ENCODE measurements at places on chromosomes 12 and 14.

GRCh38 chr12:44842669-44843068 lies 33.4 kb downstream of the NELL2 start:
- DNase-seq = no peak

- no peak for DNase-seq
These were observed 69.4 kb downstream of the CD163L1 start for GRCh38 chr12:7374423-7375144.

- no peak for DNase-seq
These were observed 49.3 kb downstream of the CDK17 start for GRCh38 chr12:96350982-96351381.

- peak; percentile 20 for DNase-seq
These were observed 7.7 kb upstream of the AMN1 start for GRCh38 chr12:31736472-31736871.

GRCh38 chr12:13435235-13435933 lies 238.9 kb downstream of the EMP1 start:
- no peak for DNase-seq

GRCh38 chr12:6574576-6575295 lies 6.6 kb upstream of the NOP2 start:
- DNase-seq = no peak

GRCh38 chr14:74660167-74660566 lies 48.1 kb upstream of the LTBP2 start:
- DNase-seq = no peak

- no peak for DNase-seq
These were observed 20.0 kb downstream of the NFKBIA start for GRCh38 chr14:35384455-35385041.

GRCh38 chr12:52903855-52904508 lies 894 bp downstream of the KRT8 start:
- no peak for DNase-seq

- DNase-seq = no peak
These were observed 63.8 kb downstream of the CDC42BPB start for GRCh38 chr14:102993523-102993922.

DNA sequence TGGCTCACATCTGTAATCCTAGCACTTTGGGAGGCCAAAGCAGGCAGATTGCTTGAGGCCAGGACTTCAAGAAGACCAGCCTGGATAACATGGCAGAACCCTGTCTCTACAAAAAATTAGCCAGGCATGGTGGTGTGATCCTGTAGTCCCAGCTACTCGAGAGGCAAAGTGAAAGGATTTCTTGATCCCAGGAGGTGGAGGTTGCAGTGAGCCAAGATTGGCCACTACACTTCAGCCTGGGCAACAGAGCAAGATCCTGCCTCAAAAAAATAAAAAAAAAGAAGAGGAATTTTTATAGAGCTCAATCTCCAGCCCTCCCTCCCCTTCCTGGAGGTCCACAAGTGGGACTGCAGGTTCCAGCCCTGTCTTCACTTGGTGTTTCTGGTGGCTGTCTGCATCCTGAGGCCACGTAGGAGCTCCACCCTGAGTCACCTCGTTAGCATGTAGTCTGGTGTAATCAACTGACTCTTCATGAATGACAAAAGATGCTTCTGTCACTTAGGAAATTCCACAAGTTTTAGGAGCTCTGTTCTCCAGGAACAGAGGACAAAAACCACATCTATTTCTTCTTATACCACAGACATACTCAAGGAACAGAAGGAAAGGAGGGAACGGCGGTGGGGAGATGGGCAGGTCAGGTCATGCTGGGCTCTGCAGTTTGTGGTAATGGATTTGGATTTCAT lies 16.2 kb downstream of the CCDC62 start:
- no peak for DNase-seq

DNA sequence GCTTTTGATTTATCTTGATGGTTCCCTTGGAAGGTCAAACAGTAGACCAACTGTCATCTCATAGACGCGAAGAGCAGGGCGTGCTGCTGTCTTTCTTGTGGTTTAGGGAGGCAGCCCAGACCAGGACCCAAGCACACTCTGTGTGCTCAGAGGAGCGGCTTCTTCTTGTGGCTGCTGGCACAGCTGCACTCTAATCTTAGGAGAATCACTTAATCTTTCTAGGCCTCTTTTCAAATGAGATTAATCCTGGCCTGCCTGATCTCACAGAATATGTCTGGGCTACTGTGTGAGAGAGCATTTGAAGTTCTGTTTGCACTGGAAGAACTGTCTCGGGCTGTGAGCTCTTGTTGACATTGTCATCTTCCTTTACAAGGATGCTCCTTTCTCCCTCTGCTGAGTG lies 60.0 kb upstream of the TRAF3 start:
- no peak for DNase-seq

DNA sequence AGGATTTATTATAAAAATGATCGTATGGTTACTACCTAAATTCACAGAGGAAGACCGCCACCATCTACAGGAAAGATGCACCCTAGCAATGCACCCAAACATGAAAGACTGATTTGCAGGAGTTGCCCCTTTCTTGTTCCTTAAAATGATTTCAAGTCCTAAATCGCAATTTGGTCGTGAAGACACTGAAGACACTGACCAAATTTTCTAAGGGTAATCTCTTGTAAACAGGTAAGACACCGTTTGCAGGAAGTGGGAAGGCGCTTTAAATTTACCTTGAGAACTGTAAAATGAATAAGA lies 1.0 kb downstream of the SOS2 start:
- DNase-seq = no peak

GRCh38 chr14:59905188-59905587 lies 14.8 kb upstream of the LRRC9 start:
- no peak for DNase-seq

DNA sequence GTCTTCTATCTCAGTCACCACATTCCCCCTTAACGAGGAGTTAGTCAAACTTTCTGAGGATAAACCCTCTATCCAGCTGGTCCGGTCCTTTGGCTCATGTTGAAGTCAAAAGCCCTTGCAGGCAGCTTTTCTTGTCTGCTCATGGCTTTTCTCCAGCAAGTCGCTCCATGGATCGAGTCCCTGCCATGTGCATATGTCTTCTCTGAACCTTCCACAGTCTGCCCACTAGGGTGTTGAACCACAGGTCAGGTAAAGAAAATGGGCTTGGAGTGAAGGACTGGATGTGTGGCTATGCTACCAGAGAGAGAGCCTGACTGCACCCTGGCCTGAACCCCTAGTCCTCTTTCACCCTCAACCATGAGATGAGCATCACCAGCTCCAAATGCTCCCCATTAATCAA lies 22.8 kb downstream of the C14orf132 start:
- DNase-seq = no peak

DNA sequence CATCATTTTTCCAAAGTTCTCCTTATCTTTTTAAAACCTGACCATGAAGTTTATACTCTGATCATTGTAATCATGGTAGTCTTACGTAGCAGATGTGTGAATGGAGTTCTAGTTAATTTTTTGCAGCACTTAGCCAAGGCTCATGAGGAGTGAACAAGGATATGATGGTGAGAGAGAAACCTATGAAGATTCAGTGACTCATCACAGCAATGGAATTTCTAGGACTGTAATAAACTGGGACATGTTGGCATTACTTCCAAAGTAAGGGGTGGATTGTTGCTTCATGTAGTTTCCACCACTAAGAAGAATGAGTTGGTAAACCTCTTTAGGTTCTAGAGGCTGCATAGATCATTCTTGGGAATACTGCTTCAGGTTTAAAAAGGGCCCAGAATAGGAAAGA lies 102.7 kb downstream of the LRRIQ1 start:
- no peak for DNase-seq

Measured in stimulated activated CD4-positive, alpha-beta T cell treated with anti-CD3 and anti-CD28 coated beads, Interleukin-1b, Interleukin-23, amount 100 ng/mL, for 24 hours (primary cell).